Midbrain (tissue), 1 donor: ENCODE measurements at places on chromosomes 7 and 10.

DNA sequence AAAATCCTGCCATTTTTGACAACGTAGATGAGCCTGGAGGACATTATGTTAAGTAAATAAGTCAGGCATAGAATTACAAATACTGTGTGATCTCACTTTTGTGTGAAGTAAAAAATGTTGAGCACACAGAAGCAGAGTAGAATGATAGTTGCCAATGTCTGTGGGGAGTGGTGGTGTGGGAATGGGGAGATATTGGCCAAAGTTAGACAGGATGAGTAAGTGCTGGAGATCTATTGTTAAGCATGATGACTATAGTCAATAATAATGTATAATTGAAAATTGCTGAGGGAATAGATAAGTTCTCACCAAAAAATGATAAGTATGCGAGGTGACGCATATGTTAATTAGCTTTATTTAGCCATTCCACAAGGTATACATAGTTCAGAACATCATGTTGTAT, 92.0 kb downstream of the GPR85 start:
- no peak for DNase-seq

- no peak for DNase-seq
Measured at GRCh38 chr10:126975221-126975620, 70.0 kb downstream of the DOCK1 start.

DNA sequence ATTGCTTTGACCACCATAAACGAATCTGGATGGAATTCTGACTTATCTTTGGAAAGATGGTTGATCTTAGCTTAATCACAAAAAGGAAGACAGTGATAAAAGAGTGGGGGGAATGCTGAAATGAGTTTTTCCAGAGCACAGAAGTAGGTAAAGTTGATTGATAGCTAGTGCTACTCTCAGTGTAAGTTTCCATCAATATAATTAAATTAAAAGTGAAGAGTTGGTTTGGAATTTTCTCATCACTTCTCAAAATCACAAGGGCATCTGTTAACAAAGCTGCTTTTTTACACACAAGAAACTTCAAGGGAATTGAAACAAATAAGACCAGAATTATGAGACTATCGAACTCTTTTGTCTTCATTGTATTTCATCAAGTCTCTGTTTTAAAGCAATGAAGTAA, 1217.3 kb downstream of the REEP3 start:
- DNase-seq, result no peak

DNA sequence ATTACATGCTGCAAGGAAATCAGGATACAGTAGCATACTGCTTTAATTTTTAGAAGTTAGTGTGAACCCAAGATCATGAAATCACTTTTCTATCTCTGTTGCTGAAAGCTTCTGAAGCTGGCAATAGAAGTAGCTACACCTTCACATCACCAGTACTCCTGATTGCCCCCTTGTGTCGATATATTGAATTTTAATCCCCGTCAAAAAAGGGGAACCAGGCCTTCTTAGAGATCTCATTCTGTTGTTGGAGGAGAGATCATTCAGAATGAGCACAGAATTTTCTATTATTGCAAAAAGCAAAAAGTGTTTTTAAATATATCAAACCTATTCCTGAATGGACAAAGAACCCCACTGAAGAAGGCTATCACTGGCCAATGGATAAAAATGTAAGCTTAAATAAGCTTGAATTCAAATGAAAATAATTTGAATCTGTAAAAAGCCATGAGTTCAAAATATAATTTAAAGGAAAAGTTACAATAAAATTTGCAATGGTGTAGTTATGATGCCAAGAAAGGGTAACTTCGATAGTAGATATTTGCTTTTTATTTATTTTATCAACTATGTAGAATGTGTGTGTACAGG, 39.7 kb upstream of the TEX47 start:
- DNase-seq, result no peak

DNA sequence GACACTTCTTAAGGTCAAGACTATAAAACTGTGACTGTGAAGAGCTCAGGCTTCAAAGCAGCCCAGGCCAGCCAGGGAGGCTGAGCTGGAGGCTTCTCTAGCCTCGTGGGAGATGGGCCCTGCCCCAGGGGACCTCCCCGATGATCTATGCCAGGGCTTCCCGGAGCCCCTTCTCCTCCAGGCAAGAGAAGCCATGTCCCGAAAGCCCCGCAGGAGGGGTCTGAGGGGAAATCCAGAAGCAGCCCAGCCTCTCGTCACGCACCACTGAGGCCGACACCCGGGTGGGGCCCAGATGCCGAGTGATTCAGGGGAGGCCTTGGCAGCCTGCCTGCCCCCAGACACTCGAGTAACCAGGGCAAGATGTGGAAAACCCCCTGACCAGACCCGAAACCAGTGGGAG, 63.7 kb downstream of the PROSER2 start:
- no peak for DNase-seq

- no peak for DNase-seq
Measured at GRCh38 chr7:17580141-17580540, 281.7 kb downstream of the AHR start.

DNA sequence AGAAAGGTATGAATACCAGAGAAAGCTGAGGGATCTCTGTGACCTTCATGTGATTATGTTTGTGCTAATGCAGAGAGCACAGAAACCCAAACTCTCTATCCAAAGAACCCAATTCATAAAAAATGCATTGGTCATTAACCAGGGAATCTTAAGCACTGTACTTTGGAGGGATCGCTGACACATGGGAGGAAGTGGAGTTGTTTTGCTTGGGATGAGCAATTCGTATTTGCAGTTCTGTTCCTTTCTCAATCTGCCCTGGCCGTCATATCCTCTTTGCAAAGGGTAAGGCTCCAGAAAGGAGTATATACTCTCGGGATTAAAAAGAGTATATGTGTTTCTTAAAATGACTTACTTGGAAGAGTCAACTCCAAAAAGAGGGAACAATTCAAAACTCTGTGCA, 221.3 kb downstream of the POU6F2 start:
- DNase-seq, result no peak

DNA sequence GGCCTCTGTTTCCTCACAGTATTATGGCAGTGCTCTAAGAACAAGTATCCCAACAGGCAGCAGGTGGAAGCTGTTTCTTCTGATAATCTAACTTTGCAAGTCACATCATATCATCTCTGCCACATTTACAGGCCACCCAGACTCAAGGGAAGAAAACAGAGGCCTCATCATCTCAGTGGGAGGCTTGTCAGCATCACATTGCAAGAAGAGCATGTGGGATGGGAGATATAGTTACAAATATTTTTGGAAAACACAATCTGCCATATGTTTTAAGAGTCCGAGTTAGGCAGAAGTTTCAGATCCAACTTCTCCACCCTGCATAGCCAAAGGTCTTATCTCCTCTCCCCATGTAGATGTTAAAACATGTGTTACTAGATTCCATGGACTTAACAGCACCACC, 130.4 kb upstream of the PDE1C start:
- DNase-seq, result no peak

GRCh38 chr7:10116511-10116910, 857.2 kb upstream of the PHF14 start:
- no peak for DNase-seq

DNA sequence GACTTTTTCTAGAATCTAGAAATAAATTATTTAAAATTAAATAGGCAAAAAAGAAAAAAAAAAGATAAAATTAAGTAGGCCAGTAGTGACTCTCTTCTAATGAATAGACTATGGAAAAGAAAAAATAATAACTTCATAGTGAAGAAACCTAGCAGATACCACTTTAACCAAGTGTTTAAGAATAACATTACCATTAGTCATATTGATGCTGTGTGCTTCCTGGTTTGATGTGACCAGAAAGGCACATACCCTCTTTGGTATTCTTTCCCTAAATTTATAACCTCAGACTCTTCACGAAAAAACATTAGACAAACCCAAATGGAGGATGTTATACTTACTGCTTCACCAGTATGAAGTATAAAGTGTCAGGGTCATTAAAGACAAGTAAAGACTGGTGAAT, 42.6 kb downstream of the KIF20B start:
- no peak for DNase-seq

DNA sequence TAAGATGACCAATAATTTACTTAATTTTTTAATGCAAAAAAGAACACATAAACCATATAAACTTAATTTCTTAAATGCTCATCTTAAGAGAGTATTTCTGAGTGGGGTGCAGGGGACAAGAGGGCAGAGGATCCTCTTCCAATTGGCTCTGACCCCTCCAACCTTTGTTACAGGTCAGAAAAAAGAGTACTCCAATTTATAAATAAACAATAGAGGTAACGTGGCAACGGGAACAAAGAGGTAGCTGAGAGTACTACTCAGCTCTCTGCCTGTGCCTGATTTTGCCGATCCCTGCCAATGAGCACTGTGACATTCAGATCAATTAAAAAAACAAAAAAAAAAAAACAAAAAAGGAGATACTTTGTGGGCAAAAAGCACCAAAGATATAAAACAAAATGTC, 307.9 kb downstream of the PARD3 start:
- no peak for DNase-seq

DNA sequence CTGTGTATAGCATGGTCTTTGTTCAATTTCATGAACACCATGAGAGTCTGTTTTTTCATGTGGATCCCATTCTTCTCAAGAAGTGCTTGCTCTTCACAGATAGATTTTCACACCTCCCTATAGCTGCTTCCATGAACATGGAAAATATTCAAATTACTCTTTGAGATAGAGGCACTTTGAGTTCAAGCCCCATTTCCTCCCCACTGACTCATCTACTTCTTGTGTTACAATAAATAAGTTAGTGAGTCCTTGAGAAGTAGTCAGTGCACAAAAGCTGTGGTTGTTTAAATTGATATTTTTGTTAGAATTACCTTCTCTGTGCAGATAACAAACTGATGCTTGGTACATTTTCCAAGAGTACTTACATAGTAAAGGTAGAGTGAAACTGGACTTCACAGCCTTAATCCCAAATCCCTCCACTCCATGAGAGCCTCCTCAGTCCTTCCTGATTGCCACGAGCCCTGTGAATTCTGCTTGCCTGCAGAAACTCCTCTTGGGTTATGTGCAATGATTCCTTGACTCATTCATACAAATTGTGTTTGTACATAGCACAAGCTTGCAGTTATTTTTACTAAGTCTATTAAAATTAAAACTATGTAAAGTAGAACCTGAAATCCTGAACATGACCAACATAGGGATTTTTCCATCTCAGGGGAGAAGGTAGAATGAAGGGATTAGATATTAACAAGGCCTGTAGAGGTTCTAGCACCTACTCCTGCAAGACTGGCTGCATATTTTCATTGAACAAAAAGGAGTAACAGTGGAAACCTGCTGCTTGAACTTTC, 496.2 kb downstream of the TNS3 start:
- no peak for DNase-seq

- DNase-seq, result no peak
Measured at GRCh38 chr7:64888561-64888900, 14.5 kb upstream of the ZNF273 start.
